ENCODE measurements at places on chromosomes 4 and X. TPM values are rescaled to one million over a fixed set of nuclear protein-coding genes. Genes with fewer than 3 reads are reported as not detected.

DNA sequence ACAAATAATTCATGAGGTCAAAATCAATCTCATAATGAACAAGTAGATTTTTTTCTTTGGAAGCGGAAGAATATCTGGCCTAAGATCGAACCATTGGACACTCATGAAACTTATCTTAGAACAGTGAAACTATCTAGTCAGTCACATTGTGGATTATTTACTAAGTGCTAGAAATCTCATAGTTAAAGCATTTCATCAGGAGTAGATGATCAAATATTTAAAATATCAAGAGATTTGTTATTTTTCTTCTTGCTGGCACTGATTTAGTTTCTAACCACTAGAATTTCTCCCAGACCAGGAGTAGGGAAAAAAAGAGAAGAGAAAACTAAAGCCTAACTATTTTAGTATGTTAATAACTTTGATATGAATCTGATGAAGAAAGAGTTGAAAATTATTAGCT is 105.5 kb downstream of the SHROOM3 start:
- DNase-seq, result no peak
- no peak overlapping the region for H3K27ac ChIP-seq
- H3K4me1 ChIP-seq, result peaks cover 7% of the 10 kb centered on the region
- no peak overlapping the region for H3K4me3 ChIP-seq
- peaks cover 3% of the 10 kb centered on the region for H3K27me3 ChIP-seq

DNA sequence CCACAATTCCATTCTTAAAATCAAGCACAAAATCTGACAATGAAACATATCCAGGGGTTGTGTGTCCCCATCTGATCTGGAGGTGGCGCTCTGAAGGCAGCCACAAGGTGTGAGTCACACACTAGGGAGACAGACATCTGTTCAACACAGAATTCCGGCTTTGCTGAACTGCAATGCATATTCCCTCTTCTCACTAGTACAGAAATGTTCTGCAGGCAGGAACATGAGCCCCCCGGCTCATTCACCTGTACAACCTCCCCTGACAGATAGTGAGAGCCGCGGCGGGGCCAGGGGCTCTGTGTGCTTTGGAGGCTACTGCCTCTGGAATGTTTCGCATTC is 41.9 kb downstream of the WDR1 start:
- H3K27ac ChIP-seq, result no peak overlapping the region
- DNase-seq, result peak; percentile 19
- H3K36me3 ChIP-seq, result peaks cover 23% of the 10 kb centered on the region
- no peaks in the 10 kb centered on the region for H3K4me1 ChIP-seq
- H3K4me3 ChIP-seq, result no peak overlapping the region

GRCh38 chrX:73850124-73851013 is 287.4 kb downstream of the CHIC1 start:
- H3K4me1 ChIP-seq, result peaks cover under 1% of the 10 kb centered on the region
- H3K4me3 ChIP-seq, result no peak overlapping the region
- no peak for DNase-seq
- H3K36me3 ChIP-seq, result no peaks in the 10 kb centered on the region
- H3K27ac ChIP-seq, result no peak overlapping the region

- no peaks in the 10 kb centered on the region for H3K4me1 ChIP-seq
- H3K4me3 ChIP-seq, result no peak overlapping the region
- no peaks in the 10 kb centered on the region for H3K36me3 ChIP-seq
- no peak for DNase-seq
- H3K27me3 ChIP-seq, result no peaks in the 10 kb centered on the region
Observed at GRCh38 chr4:22897520-22898108, 204.9 kb downstream of the GBA3 start.

GRCh38 chr4:126123611-126124325 is 809.0 kb downstream of the FAT4 start:
- H3K4me3 ChIP-seq, result no peak overlapping the region
- H3K4me1 ChIP-seq, result no peaks in the 10 kb centered on the region
- DNase-seq, result no peak
- no peaks in the 10 kb centered on the region for H3K27me3 ChIP-seq
- H3K36me3 ChIP-seq, result no peaks in the 10 kb centered on the region
- H3K27ac ChIP-seq, result no peak overlapping the region

DNA sequence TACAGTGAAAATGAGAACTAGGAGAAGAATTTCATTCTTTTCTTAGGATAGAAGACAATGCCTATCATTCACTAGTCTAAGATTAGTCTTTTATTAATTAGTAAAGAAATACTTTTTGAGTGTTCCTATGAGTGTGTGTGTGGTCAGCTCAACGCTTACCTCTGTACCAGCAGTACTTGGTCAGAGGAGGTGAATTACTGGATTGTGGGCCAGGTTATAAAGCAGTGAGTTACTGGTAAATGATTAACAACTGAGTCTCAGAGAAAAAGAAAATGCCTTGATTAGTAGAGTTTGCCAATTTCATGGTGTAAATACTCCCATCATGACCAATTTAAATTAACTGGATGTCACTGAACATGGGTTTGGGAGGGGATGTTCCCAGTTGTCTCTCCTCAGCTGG is 444.6 kb downstream of the STIM2 start:
- no peaks in the 10 kb centered on the region for H3K27me3 ChIP-seq
- no peak overlapping the region for H3K4me3 ChIP-seq

The GPR143 gene
- not detected for total RNA-seq

DNA sequence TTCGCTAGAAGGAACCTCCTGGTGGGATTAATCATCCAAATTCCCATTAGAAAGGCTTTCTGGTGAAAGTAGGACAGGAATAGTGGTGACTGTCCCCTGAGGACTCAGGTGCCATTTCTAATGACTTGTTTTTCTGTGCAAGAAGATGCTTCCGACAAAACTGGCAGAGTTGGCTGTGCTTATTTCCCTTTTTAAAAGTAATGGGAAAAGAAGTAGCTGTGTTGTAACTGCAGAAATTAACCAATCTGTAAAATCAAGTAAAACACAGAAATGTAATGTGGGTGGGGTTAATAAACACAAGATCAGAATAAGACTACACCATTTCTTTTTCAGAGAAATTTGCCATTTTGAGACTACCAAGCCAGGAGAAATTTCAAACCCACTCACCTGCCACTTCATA is 55.0 kb upstream of the FAM9B start:
- H3K36me3 ChIP-seq, result no peaks in the 10 kb centered on the region
- H3K4me1 ChIP-seq, result no peaks in the 10 kb centered on the region
- H3K27me3 ChIP-seq, result no peaks in the 10 kb centered on the region
- no peak overlapping the region for H3K27ac ChIP-seq
- H3K4me3 ChIP-seq, result no peak overlapping the region
- no peak for DNase-seq

DNA sequence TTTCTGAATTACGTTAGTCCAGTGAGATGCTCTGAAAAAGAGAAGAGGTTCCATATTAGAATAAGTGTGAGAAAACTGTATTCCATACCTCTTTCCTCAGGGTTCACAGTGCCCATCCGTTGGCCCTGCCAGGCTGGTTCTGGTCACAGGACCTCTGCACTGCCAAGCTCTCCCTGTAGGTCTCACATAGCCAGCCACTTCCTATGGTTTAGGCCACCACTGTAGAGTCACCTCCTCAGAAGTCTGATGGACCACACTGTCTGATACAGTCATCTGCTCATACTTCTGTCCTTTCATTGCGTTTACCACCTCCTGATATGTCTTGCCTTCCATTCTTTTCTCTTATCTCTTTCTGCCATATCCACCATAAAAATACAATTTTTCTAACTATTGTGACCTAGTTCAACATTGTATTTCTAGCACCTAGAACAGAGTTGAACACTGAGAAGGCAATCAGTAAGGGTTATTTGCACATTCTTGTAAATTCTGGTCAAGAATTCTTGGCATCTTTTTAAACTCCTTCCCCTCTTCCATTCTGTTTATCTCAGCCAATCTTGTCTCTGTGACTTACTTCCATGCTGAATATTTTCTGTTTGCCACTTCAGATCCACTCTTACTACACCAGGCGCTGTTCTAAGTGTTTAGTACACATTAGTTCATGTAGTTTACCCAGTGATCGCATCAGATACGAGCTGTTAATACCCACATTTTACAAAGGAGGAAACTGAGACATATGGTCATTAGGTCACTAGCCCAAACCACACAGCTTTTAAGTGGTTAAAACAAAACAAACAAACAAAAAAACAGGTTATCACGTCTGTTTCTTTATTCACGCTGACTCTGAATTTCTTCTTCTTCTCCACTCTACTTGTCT is 125.6 kb downstream of the CBR4 start:
- no peak for DNase-seq
- H3K27me3 ChIP-seq, result peaks cover 26% of the 10 kb centered on the region
- H3K4me3 ChIP-seq, result no peak overlapping the region
- no peak overlapping the region for H3K27ac ChIP-seq

The ODAPH gene
- total RNA-seq, result 0.31 TPM
